ENCODE measurements at places on chromosomes 2 and 18.

GRCh38 chr2:15177103-15177502 lies 384.0 kb downstream of the NBAS start:
- no peak for DNase-seq

DNA sequence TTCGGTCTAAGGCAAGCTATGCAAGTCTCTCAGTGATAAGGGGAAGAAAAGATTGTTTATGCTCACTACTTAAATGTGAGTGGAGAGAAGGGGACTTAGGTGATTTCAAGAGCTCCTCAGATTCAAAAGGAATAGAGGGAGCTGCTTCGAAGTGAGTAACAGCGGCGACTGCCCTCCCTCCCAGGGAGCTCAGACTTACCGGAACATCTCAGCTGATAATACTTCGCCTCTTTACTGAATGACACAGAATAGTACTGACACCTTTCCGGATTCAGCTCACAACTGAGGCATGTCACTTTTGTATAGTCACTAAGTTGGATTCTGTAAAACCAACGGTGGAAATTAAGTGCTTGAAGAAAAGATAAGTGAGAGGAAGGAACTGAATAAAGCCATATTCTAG lies 55.5 kb downstream of the DPP4 start:
- no peak for DNase-seq

GRCh38 chr2:143034292-143035074 lies 94.7 kb upstream of the ARHGAP15 start:
- peak; percentile 57 for DNase-seq

DNA sequence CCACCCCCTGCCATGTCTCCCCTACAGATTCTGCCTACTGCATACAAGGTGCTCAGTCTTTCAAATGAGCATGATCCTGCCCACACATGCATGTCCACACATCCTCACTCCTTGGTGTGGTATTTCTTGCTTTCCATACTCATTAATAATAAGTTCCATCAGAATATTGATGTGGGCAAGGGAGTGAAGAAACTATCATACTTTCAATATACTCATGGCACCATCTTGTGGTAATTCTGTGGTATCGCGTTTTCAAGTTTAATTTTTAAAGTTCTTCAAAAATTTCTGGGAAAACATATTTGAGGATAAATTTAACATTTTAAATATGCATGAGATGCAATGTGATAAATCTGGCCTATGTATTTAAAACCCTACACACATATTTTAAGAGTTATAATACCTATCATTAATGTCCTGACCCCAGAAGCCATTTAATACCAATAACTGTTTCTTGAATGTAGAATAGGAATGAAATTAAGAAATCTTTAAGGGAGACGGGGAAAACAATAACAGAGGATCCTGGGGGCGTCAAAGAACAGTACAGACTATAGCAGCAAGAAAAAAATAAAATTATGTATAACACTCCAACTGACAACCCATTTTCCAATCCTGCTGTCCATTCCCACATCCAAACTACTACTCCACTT lies 110.1 kb downstream of the ZNF385B start:
- no peak for DNase-seq

DNA sequence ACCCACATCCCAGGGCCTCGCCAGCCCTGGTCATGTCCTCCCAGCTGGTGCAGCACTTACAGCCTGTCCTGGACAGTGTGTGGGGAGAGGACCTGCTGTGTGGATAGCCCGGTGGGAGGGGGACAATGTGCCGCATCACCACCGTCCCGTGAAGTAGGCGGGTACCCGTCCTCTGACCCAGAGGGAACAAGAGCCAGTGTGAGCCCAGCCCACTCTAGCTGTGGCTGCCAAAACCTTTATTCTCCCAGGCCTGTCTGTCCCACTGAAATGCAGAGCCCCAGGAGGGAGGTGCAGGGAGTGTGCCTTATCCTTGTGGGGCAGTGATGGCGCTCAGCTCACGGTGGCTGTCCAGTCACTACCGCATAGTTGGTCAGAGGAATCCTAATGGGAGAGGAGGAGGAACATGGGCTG lies 1.7 kb downstream of the TRAF3IP1 start:
- no peak for DNase-seq

DNA sequence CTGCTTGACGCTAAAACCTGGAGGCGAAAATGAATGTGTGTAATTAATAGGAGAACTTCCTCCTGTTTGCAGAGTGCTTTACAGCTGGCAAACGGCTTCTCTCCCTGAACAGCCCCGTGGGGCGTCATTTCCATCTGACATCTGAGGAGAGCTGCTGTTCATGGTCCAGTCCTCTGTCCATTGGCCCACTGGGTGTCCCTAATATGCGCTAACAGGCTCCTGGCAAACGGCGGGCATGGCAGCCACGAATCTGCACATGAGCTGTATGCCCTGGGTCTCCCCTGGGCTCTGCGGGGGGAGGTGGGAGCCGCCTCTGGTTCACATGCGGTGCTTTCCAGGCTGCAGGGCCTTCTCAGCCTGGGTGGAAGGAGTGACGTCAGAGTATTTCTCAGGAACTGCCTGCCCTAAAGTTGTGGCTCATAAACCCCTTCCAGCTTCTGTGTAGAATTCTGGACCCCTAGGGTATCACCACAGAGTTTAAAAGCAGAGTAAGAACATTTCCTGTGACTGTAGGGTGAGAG lies 73.2 kb downstream of the LRRFIP1 start:
- peak; percentile 96 for DNase-seq

GRCh38 chr18:58962336-58962735 lies 97.7 kb downstream of the ZNF532 start:
- no peak for DNase-seq

DNA sequence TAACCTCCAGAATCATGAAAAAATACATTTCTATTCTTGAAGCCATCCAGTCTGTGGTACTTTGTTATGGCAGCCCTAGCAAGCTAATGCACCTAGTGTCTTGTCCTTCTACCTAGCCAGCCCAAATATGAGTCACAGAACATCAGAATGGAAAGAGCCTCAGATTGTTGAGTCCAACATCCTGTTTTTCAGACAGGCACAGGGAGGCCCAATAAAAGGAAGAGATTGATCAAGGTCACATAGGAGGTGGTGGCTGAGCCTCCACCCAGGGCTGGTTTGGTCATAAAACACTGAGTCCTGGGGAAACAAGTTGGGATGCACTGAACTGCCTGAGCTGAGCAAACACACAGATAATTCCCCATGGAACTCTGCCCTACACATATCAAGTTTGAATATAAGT lies 195.5 kb downstream of the TTC32 start:
- DNase-seq, result no peak
